ENCODE measurements at places on chromosomes 16 and 17. TPM values are rescaled to one million over a fixed set of nuclear protein-coding genes. Genes with fewer than 3 reads are reported as not detected.

DNA sequence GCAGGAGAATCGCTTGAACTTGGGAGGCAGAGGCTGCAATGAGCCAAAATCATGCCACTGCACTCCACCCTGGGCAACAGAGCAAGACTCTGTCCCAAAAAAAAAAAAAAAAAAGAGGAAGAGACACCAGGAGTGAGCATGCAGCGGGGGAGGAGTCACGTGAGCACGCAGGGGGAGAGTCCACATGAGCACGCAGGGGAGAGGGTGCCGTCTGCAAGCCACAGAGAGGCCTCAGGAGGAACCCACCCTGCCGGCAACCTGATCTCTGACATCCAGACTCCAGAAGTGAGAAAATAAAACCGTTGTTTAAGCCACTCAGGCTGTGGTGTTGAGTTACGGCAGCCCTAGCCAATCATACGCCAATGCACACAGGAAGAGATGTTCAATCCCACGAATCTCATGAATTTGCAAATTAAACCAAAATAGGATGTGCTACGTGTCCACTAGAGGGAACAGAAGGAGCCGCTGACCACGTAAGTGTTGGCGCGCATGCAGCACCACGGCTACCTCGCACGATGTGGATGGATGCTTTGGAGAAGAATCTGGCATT lies 42.2 kb downstream of the CCDC57 start:
- DNase-seq, result no peak

DNA sequence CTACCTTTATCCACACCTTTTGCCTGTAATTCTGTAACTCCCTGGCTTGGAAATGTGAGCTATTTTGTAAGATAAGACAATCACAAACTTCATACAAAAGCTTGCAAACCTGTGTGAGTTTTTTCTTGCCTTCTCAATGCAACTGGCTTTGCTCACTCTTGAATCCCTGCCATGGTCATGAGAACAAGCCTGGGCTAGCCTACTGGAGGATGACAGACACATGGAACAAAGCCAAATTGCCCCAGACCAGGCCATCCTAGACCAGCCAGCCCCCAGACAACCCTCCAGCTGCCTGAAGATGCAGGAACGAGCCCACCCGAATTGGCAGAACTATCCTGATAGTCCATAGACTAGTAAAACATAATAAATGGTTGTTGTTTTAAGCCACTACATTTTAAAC lies 466.6 kb upstream of the ERCC4 start:
- DNase-seq, result no peak

DNA sequence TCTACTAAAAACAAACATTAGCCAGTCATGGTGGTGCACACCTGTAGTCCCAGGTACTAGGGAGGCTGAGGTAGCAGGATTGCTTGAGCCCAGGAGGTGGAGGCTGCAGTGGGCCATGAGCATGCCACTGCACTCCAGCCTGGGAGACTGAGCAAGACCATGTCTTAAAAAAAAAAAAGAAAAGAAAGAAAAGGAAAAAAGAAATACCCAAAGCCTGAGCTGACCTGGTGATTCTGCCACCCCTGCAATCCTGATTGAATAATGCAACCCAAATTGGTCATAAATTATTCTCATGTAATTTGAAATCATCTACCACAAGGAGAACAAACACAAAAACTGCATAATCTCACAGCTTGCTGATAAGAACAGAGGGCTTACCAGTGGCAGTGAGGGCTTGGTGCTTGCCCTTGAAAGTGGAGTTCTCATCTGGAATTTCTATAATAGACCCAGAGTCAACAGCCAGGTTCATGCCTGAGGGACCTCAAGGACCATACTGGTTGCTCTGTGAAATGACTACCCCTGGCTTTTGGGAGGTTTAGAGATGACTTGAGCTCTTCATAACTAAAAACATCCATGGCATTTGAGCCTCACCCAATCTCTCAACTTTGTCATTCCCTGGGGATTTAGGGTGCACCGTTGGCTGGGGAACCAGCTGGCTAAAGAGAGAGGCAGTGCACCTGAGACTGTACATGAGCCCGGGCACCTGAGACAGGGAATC lies 35.4 kb upstream of the TMC5 start:
- no peak for DNase-seq

GRCh38 chr17:61245706-61246135 lies 153.9 kb upstream of the TBX2 start:
- DNase-seq, result no peak

Gene NPTX1
- total RNA-seq, result 135 TPM

Gene KRTAP4-11
- total RNA-seq, result not detected

Gene CDRT15L2
- not detected for total RNA-seq

Measured in activated naive CD4-positive, alpha-beta T cell treated with anti-CD3 and anti-CD28 coated beads, Interleukin-2, amount 50 U/mL, for 72 hours (primary cell).